Myometrial cell (primary cell): ENCODE measurements at places on chromosomes 4 and X. TPM values are rescaled to one million over a fixed set of nuclear protein-coding genes. Genes with fewer than 3 reads are reported as not detected.

ZFP92 gene
- 0.29 and 0.71 TPM in 2 replicates for total RNA-seq

MND1 gene
- 12.7 and 15.4 TPM in 2 replicates for total RNA-seq

TMPRSS11E gene
- not detected in 2 replicates for total RNA-seq

CTAG2 gene
- total RNA-seq, result not detected in 2 replicates

TSPAN5 gene
- total RNA-seq, result 77.3 and 94.8 TPM in 2 replicates

C4orf51 gene
- total RNA-seq, result not detected in 2 replicates

OTC gene
- total RNA-seq, result not detected in 2 replicates

NPNT gene
- total RNA-seq, result not detected in 2 replicates

NUP62CL gene
- total RNA-seq, result 1.4 TPM in 1 of 2 replicates, not detected in the other

ATOH1 gene
- total RNA-seq, result not detected in 2 replicates

PHEX gene
- total RNA-seq, result not detected in 2 replicates

ESX1 gene
- 1.4 and 8.2 TPM in 2 replicates for total RNA-seq

FATE1 gene
- total RNA-seq, result not detected in 2 replicates

RRH gene
- total RNA-seq, result not detected in 2 replicates

EGFL6 gene
- not detected in 2 replicates for total RNA-seq

MAGEA11 gene
- not detected in 2 replicates for total RNA-seq

NSG1 gene
- total RNA-seq, result 0.35 and 0.58 TPM in 2 replicates

KLKB1 gene
- total RNA-seq, result not detected in 2 replicates

GUF1 gene
- total RNA-seq, result 15.2 and 17.9 TPM in 2 replicates

DGKK gene
- not detected in 2 replicates for total RNA-seq

UGT2A1 gene
- total RNA-seq, result not detected in 2 replicates

SLC6A8 gene
- total RNA-seq, result 6.9 and 7.4 TPM in 2 replicates

SYTL5 gene
- total RNA-seq, result under 0.01 TPM in 1 of 2 replicates, not detected in the other

FAM53A gene
- total RNA-seq, result 2.3 and 5.5 TPM in 2 replicates

PNMA6A gene
- total RNA-seq, result 2.3 TPM in 2 replicates

CRMP1 gene
- 0.18 and 0.58 TPM in 2 replicates for total RNA-seq

GEMIN8 gene
- 27.1 and 58.5 TPM in 2 replicates for total RNA-seq

RAB33A gene
- total RNA-seq, result 4.8 and 8.1 TPM in 2 replicates

GRID2 gene
- not detected in 2 replicates for total RNA-seq

COL25A1 gene
- not detected in 2 replicates for total RNA-seq

SPIN4 gene
- 2.9 and 4.4 TPM in 2 replicates for total RNA-seq

DKK2 gene
- total RNA-seq, result not detected in 2 replicates

SULT1B1 gene
- total RNA-seq, result 0.18 and 1.2 TPM in 2 replicates

ZFP42 gene
- not detected in 2 replicates for total RNA-seq
